ENCODE measurements at places on chromosomes 5 and 9.
A peak's percentile ranks its signal among the peaks of the same experiment; 100 is the strongest.

DNA sequence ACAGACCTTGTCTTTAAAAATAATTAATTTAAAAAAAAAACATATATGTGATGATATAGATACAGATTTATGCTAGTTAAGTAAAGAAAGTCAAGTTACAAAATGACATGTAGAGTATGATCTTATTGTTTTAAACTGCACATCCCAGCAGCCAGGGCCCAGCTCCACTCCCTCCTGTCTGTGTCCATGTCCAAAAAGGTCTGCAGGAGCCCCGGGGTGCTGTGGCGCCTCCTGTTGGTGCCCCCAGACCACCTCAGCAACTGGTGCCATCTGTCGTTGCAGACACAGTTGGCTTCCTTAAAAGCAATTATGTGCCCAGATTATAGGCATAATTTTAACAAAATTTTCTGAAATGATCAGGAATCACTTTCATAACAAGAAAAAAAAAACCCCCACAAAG, 33.3 kb downstream of the IPPK start:
- no peak for DNase-seq

- DNase-seq = no peak
Measured at GRCh38 chr5:38250763-38251448, 7.5 kb upstream of the EGFLAM start.

- no peak for DNase-seq
Measured at GRCh38 chr5:169439362-169439761, 138.4 kb upstream of the SLIT3 start.

GRCh38 chr9:15782106-15782505, 229.3 kb downstream of the CCDC171 start:
- DNase-seq = no peak

DNA sequence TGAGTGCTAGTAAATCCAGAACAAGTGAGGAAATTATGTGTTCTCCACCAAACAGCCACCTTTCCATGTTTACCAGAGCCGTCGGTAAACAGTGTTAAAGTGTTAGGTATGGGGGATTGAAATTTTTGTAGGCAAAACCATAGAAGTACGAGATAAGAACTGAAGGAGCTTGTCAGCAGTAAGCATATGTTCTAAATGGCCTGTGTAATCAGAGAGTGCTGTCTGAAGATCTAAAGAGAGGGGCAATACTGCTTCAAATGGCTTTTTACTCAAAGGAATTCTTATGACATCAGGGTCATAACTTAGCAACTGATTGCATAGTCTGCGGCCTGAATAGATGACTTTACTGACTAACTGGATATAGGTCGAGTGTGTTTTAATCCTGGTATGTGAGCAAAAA, 13.4 kb upstream of the TEX10 start:
- no peak for DNase-seq

DNA sequence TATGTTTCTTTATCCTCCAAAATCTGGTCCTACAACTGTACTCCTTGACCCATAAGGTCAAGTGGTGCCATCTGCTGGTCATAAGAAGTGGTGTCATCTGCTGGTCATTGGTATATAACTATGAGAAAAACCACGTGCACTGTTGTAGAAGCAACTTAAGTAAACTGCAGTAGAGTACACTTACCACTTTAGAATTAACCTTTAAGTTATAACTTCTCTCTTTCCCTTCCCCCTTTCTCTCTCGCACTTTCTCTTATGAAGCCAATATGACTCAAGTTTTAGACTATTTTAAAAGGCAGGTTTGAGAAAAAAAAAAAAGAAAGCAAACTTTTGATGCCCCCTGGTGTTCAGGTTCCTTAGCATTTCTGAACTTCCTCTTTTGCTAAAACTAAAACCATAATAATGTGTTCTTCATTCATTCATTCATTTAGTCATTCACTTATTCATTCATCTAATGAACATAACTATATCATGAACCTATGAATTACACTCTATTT, 12.8 kb upstream of the MTAP start:
- peak; percentile 78 for DNase-seq

DNA sequence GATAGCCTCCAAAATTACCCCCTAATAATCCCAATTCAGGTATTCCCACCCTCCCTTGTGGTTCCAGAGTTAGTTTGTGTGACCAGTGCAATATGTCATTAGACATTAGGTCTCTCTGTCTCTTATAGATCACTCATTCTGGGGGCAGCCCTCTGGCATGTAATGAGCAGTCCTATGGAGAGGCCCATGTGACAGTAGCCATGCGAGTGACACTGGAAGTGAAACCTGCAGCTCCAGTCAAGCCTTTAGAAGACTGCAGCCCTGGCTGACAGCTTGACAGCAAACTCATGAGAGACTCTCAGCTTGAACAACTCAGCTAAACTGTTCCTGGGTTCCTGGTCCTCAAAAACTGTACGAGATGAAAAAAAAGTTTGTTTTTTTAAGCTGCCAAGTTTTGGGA, 54.0 kb upstream of the HSPB3 start:
- no peak for DNase-seq

DNA sequence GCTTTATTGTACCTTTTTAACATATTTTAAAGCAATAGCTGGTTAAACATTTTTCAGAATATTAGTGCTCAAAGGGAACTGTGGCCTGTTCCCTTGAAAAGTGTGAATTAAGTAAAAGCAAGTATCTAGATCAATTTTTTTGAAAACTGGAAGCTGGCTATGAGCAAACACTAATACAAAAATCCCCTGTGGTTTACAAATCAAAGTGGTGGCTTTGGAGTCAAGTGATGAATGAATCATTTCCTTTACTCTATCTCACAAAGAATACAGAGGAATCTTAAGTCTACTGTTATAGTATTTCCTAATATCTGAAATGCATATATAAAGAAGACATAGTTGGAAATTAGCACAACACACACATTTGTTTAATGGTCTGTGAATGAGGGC, 212.4 kb upstream of the C9orf72 start:
- no peak for DNase-seq

- no peak for DNase-seq
Measured at GRCh38 chr5:170303549-170303948, 6.0 kb upstream of the LCP2 start.

DNA sequence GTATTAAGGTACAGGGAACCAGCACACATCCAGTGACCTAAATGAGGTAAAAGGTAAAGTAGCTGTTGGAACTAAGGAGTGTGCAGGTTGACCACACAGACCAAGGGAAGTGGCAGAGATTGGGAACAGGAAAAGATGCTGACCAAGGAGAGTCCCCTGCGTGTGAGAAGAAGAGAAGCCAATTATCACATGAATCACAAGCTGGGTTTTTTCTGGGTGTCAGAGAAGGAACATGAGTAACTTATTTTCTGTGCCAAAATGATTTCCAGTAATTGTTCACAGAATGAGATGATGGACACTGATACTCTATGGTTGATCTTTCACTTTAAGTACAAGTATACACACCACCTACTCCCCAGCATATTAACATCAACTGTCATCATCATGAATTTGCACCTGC, 130.7 kb upstream of the ACO1 start:
- no peak for DNase-seq

DNA sequence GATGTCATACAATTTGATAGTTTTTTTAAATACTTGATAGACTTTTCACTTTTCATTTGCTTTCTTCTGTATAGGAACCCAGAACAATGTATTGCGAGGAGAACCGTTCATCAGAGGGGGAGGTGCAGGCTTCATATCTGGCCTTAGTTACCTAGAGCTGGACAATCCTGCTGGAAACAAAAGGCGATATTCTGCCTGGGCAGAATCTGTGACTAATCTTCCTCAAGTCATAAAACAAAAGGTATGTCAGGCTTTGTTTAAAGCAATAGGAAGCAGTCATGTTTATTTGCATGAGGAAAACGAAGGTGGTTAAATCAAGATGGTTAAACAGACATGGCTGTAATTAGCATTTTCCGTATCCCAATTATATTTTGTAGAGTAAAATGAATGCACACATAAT, 46.0 kb downstream of the C7 start:
- DNase-seq = no peak

DNA sequence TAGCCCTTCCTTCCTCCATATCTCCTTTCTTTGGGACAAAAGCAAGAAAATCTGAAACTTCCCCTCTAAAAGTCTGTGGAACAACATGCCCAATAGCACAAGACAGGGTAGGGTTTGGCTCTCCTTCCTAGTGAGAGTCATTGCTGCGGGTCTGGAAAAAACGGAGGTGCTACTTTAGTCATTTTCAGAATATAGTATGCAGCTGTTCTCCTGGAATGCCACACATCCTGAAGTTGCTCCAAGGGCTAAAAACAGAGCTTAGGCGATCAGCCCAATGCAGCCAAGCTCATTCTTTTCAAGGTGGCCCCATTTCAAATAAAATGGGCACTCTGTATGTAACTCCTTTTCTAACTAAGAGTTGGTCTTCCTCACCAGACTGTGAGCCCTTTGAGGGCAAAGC, 39.5 kb upstream of the MYOT start:
- no peak for DNase-seq

DNA sequence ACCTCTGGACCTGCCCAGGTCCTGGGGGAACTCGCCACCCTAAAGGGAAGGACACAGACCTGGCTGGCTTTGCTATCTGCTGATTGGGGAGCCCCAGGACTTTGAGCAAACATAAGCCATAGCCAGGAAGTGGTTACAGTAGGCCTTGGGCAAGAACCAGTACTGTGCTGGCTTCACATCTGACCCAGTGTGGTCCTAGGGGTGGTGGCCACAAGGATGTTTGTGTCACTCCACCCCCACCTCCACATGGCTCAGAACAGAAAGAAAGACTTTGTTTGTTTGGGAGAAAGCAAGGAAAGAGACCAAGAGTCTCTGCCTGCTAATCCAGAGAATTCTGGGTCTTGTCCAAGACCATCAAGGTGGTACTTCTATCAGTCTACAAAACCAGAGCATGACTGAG, 334.2 kb downstream of the SPOCK1 start:
- no peak for DNase-seq

- no peak for DNase-seq
Measured at GRCh38 chr5:174849426-174849825, 125.0 kb downstream of the MSX2 start.

DNA sequence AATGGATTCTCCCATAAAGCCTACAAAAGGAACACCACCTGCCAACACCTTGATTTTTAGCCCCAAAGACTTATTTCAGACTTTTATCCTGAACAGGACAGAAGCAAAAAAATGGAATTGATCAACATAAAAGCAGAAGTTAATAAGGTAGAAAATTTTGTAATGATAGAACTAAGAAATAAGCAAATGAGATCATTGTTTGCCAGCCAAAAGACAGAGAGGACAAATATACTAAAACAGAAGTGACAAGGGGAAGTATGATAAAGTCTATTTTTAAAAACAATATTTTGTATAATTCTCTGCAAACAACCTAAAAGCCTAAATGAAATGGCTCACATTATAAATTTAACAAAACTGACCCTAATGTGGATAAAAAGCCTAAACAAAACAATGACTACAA, 110.5 kb upstream of the PRSS3 start:
- no peak for DNase-seq

- no peak for DNase-seq
Measured at GRCh38 chr9:126756876-126757415, 47.9 kb upstream of the ZBTB43 start.

DNA sequence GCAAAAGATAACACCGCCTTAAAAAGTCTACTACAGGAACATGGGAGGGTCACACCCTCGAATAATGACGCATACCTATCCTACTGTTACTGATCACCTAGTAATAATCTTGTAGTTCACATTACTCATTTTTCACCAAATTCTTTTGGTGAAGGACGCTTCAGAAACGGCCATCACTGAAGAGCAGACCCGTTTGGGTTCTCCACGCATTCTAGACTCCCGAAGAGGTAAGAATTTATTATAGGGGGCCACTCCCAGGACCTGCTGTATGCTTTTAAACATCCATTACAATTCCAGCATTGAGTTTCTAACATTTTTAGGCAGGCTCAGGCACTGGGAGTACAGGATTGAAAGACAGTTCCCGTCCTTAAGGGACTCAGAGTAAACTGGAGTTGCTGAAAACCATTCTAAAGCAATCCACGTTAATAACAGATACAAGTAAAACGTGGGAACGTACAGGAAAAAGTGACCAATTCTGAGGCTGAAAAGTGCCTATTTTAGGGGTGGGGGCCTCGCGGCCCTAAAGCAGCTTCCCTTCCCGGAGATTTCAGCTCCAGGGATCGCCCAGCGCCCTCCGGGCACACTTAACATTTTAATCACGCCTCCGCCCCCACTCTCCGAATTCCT, at the start of gene FER:
Gene FER (plus strand): TSS at position 124 of the 627 bp plus-strand sequence. CDS start 50,286 bp downstream, outside the sequence.
- DNase-seq = no peak

GRCh38 chr5:99600952-99601351, 672.1 kb upstream of the CHD1 start:
- no peak for DNase-seq

DNA sequence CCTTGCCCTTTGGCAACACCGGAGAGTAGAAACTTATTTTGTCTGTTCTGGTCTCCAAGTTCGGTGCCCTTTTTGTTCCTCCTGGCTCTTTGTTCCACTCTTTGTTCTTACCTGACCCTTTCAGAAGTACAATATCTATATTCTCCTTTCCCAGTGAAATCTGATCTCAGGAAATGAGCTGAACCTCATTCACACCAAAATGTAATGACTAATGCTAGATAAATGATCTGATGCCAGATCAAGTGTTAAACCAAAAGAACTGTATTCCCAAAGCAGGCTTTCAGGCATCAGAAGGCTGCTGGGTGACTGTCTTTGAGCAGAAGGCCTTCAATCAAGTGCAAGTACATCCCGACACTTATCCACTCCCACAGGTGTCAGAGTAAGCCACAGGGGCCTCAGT, 156.4 kb downstream of the SPOCK1 start:
- no peak for DNase-seq

GRCh38 chr9:94937214-94937903, 210.9 kb downstream of the AOPEP start:
- DNase-seq = peak; percentile 86

DNA sequence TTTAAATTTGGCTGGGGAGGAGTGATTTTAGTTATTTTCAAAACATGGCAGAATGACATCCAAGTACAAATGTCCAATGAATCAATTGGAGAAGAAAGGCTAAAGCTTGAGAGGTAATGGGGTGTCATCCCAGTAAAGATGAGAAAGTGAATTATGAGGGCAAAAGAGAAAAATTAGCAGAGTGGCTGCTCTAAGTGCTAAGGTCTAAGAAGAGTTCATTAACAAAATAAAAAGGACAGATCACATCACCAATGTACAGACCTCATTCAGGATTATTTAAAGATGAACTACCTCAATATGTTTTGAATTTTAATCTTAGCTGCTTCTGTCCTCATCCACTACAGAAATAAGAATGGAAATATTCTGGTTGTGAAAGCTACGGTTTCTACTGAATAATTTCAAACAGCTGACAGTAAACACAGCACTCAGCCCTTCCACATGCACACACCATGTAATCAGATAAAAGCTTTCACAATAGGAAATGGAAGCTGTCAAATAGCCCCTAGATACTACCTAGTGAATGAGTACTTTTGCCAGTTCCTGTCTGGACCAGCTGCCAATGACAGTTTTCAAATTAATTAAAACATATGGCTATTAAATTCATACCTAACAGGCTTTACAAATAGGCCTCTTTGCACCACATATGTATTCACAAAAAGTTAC, 171.5 kb downstream of the SSBP2 start:
- DNase-seq = no peak

GRCh38 chr5:123178683-123179082, 89.6 kb downstream of the PRDM6 start:
- DNase-seq = no peak
